ENCODE measurements at places on chromosomes 13 and 19.

DNA sequence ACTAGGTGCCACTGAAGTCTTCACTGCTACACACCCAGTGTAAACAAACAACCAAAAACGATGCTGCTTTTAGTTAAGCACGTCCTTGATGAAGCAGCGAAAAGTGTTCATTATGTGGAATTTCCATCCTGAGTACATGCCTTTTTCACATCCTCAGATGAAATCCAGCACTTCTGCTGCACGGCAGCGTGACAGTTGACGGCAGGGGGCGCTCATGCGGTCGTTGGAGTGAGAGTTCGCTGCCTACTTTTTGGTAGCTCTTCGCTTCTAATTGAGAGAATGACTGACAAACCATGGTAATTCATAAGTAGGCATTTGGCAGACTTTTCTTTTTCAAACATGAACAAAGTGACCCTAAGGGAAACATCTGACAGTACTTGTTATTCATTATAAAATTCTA, 1124.9 kb downstream of the EFNB2 start:
- DNase-seq = peak; percentile 47

DNA sequence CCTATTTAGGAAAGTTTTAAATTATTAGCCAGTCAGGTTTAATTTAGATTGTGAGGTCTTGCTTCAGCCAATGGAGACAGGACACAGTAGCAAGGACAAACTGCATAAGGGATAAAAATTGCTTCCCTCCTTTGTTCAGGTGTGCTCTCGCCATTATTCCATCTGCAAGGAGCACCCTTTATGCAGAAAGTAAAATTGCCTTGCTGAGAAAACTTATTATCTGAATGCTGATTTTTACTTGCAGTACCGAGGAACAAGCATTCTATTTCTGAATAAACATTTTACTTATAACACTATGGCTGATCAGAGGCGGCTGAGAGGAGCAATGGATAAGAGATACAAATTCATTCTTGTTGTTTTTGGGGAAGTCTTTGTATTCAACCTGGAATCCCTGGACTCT, 8.0 kb downstream of the CYP4F22 start:
- DNase-seq = no peak

DNA sequence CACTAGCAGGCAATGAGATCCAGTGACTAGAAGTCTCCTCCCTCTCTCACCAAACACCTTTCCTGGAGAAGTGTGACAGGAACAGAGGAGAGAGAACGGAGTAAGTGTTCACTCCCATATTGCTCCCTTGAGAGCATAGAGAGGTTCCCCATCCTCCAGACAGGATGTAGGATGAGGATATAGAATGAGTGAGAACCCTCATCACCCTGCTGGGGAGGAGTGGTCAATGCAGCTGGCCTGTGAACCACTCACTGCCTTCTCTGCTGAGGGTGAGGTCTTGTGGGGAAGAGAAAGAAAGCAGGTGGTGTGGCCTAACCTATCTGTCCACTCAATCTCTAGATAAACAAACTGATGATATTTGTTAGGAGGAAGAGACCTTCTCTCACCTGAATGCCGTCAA, 386.6 kb downstream of the PCDH20 start:
- DNase-seq = no peak

GRCh38 chr13:76917095-76917494, 30.9 kb upstream of the KCTD12 start:
- DNase-seq = no peak
